ENCODE measurements at places on chromosomes 13 and 19.

DNA sequence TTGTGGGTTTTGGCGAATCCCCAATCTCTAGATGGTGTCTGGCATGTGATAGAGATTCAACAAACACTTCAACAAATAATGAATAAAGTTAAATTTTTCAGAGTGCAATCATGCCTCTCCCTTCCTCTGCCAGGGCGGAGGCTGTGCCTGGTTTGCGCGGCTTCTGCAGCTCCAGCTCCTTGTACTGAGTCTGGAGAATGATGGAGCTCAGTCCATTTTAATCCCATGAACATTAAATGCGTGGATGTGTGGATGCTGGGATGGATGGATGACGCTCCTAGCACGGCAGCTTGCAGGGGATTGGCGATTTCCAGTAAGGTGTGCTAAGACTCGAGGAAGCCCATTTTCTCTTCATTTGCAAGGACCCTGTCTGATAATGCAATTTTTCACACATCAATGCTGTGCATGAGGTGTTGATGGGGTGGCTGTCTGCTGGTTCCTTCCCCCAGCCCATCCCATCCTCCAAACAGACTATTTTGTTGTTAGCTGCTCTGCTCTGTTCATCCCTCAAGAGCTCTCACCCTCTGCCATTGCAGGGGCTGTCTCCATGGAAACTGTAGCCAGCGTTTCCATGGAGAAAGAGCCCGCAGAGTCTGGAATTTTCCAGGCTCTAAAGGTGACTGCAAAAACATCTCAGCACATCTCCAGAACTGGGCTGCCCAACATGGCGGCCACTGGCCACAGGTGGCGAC, 92.6 kb upstream of the PEG3 start:
- no peak for DNase-seq

- DNase-seq, result no peak
These were observed 2.3 kb upstream of the EFNA2 start for GRCh38 chr19:1283207-1283916.

DNA sequence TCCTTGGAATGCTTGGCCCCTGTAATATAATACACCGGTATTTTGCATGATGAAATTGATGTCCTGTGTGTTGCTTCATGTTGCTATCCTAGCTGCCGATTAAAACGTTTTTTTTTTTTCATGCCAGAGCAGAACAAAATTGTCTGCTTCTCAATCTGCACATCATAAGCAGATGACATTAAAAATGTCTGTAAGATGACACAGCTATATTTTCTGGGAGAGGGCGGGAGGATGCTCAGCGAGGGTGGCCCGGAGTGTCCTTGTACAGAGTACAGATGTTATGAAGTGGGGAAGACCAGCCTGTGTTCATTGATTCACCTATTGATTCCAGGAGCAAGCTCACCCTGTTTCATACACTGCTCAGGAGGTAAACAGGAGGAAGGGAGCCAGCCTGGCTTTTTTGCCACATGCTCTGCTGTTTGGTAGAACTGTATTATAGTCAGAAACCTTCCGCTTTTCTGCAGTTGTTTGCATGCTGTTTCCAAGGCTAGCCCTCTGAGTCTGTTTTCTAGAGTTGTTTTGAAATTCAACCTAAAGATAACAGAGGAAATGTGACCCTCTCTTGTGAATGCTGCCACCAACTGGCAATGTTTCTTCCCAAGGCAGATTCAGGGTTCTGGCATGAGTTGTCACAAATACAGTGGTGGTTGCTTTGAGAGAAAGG, 4.7 kb upstream of the IRS2 start:
- DNase-seq, result no peak

GRCh38 chr19:12052091-12052496, 667 bp downstream of the ZNF878 start:
- no peak for DNase-seq
